Stimulated activated CD4-positive, alpha-beta T cell treated with anti-CD3 and anti-CD28 coated beads, TNF-alpha, amount 100 ng/mL, for 24 hours (primary cell): ENCODE measurements at places on chromosomes 1 and 21.

GRCh38 chr1:168085401-168085872 lies 51.3 kb downstream of the GPR161 start:
- no peak for DNase-seq

GRCh38 chr1:25611843-25612242 lies 4.7 kb upstream of the MAN1C1 start:
- DNase-seq = no peak

DNA sequence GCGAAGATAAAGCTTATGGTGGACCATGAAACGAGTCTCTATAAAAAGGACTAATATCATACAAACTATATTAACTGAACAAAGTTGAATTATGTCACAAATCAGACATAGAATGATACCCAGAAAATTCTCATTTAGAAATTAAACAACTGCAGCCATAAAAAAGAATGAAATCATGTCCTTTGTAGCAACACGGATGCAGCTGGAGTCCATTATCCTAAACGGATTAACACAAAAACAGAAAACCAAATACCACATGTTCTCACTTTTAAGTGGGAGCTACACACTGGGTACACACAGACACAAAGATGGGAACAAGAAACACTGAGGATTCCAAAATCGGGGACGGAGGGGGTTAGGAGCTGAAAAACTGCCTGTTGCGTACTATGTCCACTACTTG lies 11.5 kb downstream of the COP1 start:
- DNase-seq = no peak

DNA sequence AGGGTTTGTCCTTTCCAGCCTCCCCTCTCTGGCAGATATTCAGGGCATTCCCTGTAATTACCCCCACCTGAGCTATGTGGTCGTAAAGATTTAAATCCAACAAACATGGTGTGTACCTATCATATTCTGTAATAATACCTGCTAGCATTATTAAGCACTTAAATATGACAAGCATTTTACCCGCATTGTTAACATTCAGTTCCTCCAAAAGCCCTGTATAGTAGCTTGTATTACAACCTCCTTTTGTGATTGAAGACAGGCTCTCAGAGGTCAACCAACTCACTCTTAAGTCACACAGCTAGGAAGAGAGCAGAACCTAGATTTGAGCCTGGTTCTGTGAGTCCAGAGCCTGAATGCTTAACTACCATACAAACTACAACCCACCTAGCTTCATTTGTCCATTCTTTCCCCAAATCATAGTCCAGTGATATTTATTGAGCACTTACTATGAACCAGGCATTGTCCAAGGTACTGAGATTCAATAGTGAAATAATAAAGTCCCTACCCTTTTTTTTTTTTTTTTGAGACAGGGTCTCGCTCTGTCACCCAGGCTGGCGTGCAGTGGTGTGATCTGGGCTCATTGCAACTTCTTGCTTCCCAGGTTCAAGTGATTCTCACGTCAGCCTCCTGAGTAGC lies 13.8 kb upstream of the KDM4A start:
- no peak for DNase-seq

DNA sequence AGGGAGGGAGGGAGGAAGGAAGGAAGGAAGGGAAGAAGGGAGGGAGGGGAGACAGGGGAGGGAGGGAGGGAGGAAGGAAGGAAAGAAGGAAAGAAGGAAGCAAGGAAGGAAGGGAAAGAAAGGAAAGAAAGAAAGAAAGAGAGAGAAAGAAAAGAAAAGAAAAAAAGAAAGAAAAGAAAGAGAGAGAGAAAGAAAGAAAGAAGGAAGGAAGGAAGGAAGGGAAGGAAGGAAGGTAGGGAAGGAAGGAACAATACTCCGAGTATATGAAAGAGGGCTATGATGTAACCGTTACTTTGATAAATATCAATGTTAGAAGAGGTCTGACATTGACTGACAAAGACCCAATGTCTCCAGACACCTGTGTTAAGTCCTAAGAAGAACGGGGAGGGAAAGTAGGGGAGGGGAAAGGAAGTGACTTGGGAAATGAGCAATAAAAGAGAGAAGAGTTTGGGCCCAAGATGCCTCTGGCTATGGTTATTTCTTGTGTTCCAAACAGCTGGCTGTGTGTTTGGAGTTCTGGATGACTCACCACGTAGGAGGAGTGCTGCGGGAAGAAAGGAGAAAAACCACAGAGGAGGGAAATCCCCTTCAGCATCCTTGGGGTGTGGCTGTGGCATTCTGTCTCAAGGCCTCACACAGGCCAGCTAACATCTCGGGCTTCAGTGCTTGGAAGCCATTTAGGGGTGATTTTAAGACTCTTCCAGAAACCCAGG lies 37.0 kb upstream of the RXRG start:
- peak; percentile 14 for DNase-seq

DNA sequence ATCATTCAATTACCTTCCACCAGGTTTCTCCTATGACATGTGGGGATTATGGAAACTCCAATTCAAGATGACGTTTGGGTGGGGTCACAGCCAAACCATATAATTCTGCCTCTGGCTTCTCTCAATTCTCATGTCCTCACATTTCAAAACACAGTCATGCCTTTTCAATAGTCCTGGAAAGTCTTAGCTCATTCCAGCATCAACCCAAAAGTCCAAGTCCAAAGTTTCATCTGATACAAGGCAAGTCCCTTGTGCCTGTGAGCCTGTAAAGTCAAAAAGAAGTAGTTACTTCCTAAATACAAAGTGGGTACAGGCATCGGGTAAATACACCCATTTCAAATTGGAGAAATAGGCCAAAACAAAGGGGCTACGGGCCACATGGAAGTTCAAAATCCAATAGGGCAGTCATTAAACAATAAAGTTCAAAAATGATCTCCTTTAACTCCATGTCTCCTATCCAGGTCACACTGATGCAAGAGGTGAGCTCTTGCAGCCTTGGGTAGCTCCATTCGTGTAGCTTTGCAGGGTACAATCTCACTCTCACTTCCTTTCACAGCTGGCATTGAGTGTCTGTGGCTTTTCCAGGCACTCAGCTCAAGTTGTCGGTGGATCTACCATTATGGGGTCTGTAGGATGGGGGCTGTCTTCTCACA lies 112.9 kb downstream of the FCRL5 start:
- no peak for DNase-seq

DNA sequence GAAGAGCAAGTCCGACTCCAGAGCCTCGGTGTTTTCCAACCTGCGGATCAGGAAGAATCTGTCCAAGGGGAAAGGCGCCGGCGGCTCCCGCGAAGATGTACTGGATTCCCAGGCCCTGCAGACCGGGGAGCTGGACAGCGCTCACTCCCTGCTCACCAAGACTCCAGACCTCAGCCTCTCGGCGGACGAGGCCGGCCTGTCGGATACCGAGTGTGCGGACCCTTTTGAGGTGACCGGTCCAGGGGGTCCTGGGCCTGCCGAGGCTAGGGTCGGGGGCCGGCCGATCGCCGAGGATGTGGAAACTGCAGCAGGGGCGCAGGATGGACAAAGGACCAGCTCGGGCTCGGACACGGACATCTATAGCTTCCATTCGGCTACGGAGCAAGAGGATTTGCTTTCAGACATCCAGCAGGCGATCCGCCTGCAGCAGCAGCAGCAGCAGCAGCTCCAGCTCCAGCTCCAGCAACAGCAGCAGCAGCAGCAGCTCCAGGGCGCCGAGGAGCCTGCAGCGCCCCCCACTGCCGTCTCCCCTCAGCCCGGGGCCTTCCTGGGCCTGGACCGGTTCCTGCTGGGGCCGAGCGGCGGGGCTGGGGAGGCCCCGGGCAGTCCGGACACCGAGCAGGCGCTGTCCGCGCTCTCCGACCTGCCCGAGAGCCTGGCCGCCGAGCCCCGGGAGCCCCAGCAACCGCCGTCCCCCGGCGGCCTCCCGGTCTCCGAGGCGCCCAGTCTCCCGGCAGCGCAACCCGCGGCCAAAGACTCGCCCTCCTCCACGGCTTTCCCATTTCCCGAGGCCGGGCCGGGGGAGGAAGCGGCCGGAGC lies 827 bp downstream of the FMN2 start:
- no peak for DNase-seq

DNA sequence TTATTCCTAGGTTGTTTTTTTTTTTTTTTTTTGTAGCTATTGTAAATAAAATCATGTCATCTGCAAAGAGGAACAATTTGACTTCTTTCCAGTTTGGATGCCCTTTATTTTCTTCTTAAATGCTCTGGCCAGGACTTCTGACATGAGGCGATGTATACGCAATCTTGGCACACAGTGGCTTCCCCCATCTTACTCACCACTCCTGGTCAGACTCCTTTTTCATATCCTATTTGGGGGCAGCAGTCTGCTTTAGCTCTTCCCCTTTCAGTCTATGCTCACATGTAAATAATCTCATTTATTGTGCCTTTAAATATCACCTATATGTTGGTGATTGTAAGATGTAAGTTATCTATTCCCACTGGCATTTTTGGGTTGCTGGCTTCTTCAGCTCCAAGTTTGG lies 56.1 kb downstream of the SLAMF6 start:
- no peak for DNase-seq

DNA sequence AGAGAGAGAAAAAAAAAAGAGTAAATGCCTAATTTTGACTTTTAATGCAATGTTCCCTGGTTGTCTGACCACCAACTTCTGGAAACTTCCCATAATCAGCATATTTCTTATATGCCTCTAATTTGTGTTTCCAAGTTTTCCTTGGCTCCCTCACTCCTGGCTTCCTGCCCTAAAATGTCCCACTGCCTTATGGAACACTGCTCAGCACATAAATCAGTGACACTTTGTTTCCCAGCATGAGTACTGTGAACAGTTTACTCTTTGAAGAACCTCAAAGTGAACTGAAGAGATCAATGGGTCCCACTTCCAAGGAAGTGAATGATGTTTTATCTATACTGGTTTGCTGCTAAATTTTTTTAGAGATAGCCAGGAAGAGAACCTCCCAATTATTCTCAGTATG lies 271.3 kb upstream of the PRMT6 start:
- no peak for DNase-seq
